ENCODE measurements at places on chromosomes 12 and 14. TPM values are rescaled to one million over a fixed set of nuclear protein-coding genes. Genes with fewer than 3 reads are reported as not detected.

Gene KRT77
- not detected for total RNA-seq

Gene RAB5B
- 68.1 TPM for total RNA-seq

DNA sequence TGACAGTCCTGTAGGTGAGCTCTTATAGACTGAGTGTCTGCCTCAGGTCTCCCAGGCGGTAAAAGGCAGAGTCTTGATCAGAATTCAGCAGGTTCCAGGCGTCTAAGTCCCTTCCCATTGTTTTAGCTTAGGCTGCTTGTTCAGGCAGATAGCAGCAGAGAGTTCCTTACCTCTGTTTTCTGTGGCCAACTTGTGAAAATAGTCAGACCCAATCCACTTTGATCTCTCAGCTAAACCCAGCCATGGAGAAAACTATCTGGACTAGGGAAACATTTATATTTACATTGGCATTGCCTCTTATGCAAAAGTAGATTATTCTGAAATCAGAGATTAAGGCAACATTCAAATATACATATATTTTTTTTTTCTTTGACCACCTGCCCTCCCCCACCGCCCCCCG, 21.4 kb downstream of the CCDC62 start:
- no peak for DNase-seq

GRCh38 chr12:96131230-96131788, 62.9 kb upstream of the ELK3 start:
- no peak for DNase-seq

DNA sequence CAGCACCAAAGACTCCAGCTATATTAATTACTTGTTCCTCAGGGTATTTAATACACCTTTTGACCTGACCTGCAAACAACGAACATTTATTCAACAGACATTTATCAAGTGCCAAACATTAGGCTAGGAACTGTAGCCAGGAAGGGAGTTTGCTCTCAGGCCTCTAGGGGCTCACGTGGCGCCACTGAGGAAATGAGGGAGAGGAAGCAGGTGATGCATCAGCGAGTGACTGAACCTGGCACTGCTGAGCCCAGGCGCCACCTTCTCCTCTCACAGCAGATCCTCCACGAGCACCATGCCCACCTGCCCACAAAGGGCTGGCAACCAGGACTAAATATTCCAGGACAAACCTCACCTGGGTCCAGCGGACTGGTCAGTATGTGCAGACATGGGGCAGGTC, 50.2 kb downstream of the SETD3 start:
- DNase-seq, result no peak

All from natural killer cell treated with Interleukin-12 subunit alpha and Interleukin-12 subunit beta and Interleukin-15 and Interleukin-18, amount 100 ng/mL, for 72 hours (primary cell).